ENCODE measurements at places on chromosomes 2 and 18.

DNA sequence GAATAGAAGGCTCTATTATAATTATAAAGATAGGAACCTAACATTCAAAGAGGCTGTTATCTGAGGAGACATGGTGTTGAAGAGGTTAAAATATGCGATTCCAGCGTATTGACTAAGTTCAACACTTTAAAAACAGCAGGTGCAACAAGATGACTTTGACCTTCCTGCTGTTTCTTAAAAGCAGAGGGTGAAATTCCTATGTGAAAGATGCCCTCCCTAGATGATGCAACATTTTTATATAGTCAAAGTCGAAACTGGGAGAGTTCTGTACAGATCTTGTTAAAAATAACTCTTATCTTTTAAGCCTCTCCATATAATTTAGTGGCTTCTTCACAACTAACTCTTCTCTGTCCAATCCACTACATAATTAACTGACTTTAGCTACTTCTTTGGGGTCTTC, 4.4 kb upstream of the ACKR3 start:
- H3K27me3 ChIP-seq: no peaks in the 10 kb centered on the region
- H3K27ac ChIP-seq: no peak overlapping the region
- H3K36me3 ChIP-seq: peaks cover 12% of the 10 kb centered on the region
- no peak for DNase-seq
- no peak overlapping the region for H3K4me3 ChIP-seq
- peaks cover 14% of the 10 kb centered on the region for H3K4me1 ChIP-seq

- H3K36me3 ChIP-seq: no peaks in the 10 kb centered on the region
- DNase-seq: no peak
- no peak overlapping the region for H3K27ac ChIP-seq
These were observed 461.2 kb upstream of the TMEFF2 start for GRCh38 chr2:192655916-192656315.

DNA sequence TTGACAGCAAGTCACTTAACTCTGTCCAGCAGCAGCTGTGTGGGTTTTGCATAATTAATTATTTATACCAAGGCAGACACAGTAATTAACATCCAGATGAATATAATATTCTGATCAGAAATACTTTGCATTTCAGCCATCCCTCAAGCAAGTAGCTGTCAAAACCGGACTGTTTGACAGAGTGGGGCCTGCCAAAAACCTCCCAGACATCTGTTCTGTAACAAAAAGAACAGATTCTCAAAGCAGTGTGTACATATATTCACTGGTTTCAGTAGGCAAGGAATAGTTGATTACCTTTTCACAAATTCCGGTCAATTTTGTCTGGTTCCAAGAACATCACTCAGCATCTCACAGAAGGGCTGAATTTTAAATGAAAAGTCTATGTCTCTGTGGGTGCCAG, 291.6 kb downstream of the CMPK2 start:
- no peaks in the 10 kb centered on the region for H3K4me1 ChIP-seq
- H3K4me3 ChIP-seq: no peak overlapping the region
- H3K27ac ChIP-seq: no peak overlapping the region
- no peaks in the 10 kb centered on the region for H3K36me3 ChIP-seq
- no peaks in the 10 kb centered on the region for H3K27me3 ChIP-seq
- no peak for DNase-seq

- H3K27me3 ChIP-seq: no peaks in the 10 kb centered on the region
- no peak overlapping the region for H3K27ac ChIP-seq
- H3K4me1 ChIP-seq: no peaks in the 10 kb centered on the region
- DNase-seq: no peak
These were observed 337.8 kb upstream of the CDH2 start for GRCh38 chr18:28514699-28515098.

- no peaks in the 10 kb centered on the region for H3K4me1 ChIP-seq
- no peak for DNase-seq
These were observed 657.6 kb upstream of the SYT4 start for GRCh38 chr18:43934781-43935471.

DNA sequence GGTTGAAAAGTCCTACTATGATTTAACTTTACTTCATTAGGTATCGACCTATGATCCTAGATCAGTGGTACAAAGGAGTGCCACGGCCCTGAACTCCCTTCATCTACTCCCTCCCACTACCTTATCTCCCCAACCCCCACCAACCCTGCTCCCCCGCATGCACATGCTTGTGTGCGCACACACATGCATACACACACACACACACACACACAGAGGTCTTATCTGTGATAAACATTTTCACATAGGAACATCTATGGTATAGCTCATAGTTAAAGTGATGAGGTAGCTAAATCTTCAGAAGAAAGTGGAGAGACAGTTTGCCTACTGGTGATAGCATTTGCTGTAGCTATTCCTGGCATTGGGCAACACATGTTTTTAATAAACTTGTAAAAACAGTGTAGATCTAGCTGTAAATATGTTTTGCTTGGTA, 471.3 kb downstream of the ZEB2 start:
- no peaks in the 10 kb centered on the region for H3K27me3 ChIP-seq
- H3K27ac ChIP-seq: no peak overlapping the region
- H3K4me1 ChIP-seq: no peaks in the 10 kb centered on the region
- no peak for DNase-seq
- no peak overlapping the region for H3K4me3 ChIP-seq
- no peaks in the 10 kb centered on the region for H3K36me3 ChIP-seq
